Stimulated activated CD8-positive, alpha-beta memory T cell treated with anti-CD3 and anti-CD28 coated beads, Interleukin-7, amount 100 ng/mL, for 1 hour (primary cell): ENCODE measurements at places on chromosomes 4 and X.

DNA sequence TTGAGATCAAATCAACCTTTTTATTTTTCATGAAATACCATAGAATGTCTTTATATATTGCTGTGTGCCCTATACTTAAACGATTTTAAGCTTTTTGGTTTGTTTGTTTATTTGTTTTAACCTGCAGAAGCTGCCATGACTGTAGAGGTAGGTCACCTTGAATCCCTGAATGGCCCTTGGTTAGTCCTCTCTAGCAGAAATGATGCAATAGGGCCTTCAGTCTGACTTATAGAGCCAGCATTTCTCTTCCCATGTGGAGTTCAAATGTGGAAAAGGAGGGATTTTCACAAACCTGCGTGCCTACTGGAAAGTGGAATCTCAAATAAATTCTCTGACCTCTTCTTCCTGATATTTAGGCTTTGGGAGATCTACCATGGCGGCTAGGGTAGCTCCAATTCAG lies 327.9 kb downstream of the MAPK10 start:
- no peak for DNase-seq

DNA sequence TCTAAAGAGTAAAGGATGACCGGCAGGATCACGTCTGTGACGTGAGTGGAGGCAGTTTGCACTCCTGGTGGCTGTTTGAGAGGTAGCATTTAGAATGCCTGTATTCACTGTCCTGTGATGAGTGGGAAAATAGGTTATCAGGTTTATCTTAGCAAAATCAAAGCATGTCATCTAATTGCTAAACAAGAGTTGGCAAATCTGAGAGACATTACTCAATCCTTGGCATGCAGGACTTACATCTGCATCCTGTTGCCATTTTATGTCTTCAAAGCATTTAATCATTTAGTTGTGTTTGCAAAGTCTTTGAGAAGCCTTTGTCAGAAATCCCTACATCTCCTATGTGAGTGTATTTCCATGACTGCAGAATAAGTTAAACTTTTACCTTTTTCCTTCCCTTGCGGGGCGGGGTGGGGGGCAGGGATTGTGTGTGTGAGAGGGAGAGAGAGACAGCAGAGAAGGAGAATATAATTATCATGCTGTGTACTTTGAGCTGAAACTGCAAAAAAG lies 41.4 kb upstream of the MSANTD1 start:
- no peak for DNase-seq

GRCh38 chr4:168496834-168497233 lies at the start of gene PALLD:
Gene PALLD, plus strand, starts transcription at chr4:168497052.
- no peak for DNase-seq

DNA sequence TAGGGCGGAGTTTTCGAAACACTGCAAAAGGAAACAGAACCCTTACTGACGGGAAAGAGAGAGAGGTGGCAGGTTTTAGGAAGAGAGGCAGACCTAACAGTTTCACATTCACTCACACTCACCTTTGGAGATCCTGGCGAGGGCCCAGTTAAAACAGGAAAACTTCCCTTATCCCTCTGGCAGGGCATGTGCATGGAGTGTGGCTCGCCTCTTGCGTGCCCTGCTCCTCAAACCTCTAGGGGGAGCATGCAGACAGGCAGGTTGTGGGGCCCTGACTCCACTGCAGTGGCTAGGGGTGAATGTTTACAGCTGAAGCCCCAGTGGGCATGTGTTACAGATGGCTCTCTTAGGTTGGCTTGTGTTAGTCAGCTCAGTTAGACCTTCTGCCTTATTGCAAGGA lies 451.5 kb downstream of the UBE2NL start:
- no peak for DNase-seq

GRCh38 chr4:86976801-86977485 lies 42.1 kb downstream of the AFF1 start:
- no peak for DNase-seq

DNA sequence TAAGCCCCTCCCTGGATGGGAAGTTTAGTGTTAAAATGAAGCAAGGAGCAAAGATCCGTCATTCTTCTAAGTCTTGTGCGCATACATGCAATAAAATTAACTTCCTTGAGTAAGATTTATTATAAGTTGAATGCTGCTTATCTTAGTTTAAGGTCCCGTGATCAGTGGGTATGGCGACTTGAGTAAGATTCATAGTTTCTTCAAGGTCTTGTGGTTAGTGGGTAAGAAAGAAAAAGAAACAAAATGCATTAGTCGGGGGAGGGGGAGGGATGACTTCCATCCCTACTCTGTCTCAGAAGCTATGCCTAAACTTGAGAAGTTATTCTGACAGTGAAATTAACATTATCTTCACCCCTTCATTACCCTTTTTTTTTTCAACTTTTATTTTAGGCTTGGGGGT lies 127.3 kb upstream of the MAGEB16 start:
- DNase-seq = no peak

DNA sequence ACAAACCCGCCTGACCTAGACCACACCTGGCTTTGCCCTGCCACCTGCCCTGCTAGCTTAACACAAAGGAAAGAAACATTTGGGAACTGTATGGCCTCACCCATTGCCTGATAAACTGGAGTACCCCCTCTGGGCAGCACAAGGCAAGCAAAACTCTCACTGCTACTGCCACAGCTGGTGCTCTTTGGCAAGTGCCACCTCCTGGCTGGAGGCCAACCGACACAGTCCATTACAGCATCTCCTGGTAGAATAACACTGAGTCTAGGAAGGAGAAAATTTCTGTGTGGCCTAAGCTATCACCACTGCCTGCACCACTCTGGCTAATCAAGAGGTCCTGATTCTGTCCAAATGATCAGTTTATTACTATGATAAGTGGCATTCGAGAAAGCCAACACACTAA lies 18.9 kb upstream of the SPANXN3 start:
- DNase-seq = no peak

GRCh38 chr4:139773560-139774318 lies 108.1 kb downstream of the MGST2 start:
- DNase-seq = no peak

- no peak for DNase-seq
Observed at GRCh38 chrX:45517090-45517973, 316.7 kb upstream of the DIPK2B start.

GRCh38 chrX:53155512-53156206 lies 61.7 kb downstream of the KANTR start:
- no peak for DNase-seq

GRCh38 chrX:119687661-119688413 lies 5.1 kb downstream of the SEPTIN6 start:
- DNase-seq = no peak

DNA sequence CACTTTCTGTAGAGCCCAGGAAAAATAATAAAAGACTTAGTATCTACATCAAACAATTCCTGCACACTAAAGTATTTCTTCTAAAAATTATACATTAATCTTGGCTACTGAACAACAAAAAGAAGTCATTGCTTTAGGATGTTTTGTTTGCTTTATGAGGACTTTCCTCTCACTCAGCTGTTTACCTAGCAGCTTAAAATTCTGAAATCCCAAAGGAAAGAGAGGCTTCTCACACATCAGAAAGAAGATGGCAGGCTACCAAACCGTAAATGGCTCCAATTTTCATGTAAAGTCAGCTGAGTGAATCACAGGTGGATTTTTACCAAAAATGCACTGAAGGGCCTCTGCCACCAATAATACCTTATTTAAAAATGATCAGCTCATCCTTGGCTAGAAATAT lies 9.0 kb upstream of the TRPC3 start:
- DNase-seq = no peak

GRCh38 chr4:8643986-8644385 lies 51.4 kb downstream of the CPZ start:
- DNase-seq = no peak

GRCh38 chrX:17067534-17067933 lies 121.1 kb downstream of the REPS2 start:
- DNase-seq = no peak

- no peak for DNase-seq
Observed at GRCh38 chr4:152462047-152462446, 73.8 kb downstream of the FBXW7 start.
